Activated CD8-positive, alpha-beta T cell treated with anti-CD3 and anti-CD28 coated beads for 36 hours (primary cell): ENCODE measurements at places on chromosomes 2 and 18. TPM values are rescaled to one million over a fixed set of nuclear protein-coding genes. Genes with fewer than 3 reads are reported as not detected.

Gene CNDP1
- not detected for total RNA-seq

Gene RPRM
- 0.20 TPM for total RNA-seq

Gene LCT
- 0.11 TPM for total RNA-seq

Gene NAT8
- not detected for total RNA-seq

Gene PAX8
- 0.63 TPM for total RNA-seq

Gene SLC4A3
- not detected for total RNA-seq
